ENCODE measurements at places on chromosomes 16 and 17. TPM values are rescaled to one million over a fixed set of nuclear protein-coding genes. Genes with fewer than 3 reads are reported as not detected.

Gene GGA3
- 19.2 TPM for total RNA-seq

- no peak for ATAC-seq
These were observed 23.3 kb upstream of the GRB2 start for GRCh38 chr17:75428543-75429469.

- no peak for ATAC-seq
These were observed 922 bp downstream of the FBXL19 start for GRCh38 chr16:30924076-30924912.

- ATAC-seq = no peak
These were observed 146.6 kb downstream of the TRIM37 start for GRCh38 chr17:58960068-58960467.
